ENCODE measurements at places on chromosomes 12 and 14.

- DNase-seq: no peak
These were observed 2.5 kb upstream of the SLC6A13 start for GRCh38 chr12:265096-265495.

GRCh38 chr12:2627076-2627834 lies 167.5 kb upstream of the FKBP4 start:
- no peak for DNase-seq

DNA sequence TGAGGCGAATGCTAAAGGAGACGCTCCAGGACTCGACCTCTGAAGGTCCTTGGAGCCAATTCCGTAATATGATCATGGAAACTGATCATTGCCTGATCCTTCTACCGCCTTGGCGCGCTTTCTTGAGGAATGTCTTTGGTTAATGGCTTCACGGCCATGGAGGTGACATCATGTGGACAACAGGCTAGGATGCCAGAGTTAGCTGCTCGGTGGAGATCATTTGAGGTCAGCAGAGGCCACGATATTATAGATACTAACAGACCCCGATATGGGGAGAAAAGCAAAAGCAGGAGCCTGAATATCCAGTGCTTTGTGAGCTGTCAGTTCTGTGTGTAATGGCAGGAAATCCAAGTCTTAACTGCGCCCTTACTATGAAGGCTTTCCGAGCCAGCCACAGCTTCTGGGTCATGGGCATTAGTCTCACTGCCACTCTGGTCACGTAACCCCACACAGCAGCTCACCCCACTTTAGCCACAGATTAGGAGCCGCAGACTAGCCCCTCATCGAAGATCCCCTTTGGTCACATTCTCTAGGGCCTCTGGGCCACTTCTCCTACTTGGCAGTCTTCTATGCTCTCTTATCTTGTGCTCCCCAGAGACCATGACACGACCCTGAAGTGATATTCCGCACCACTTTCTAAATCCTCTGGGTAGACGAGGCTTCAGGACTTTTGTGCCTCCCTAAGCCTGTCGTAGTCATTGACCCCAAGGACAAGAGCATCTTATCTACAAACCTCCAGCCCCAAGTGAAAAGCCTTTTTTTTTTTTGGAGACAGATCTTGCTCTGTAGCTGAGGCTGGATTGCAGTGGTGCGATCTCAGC lies 724 bp upstream of the CS start:
- DNase-seq: no peak

DNA sequence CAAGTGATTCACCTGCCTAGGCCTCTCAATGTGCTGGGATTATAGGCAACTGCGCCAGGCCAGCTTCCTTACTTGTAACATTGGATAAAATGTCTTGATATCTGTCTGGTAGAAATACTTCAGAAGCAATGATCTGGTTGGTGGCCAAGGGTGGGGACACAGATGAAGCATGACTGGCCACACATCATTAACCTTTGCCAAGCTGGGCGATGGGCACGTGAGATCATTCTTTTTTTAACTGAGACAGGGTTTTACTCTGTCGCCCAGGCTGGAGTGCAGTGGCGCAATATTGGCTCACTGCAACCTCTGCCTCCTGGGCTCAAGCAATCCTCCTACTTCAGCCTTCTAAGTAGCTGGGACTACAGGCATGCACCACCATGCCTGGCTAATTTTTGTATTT lies 31.1 kb downstream of the PLEKHH1 start:
- peak; percentile 57 for DNase-seq

DNA sequence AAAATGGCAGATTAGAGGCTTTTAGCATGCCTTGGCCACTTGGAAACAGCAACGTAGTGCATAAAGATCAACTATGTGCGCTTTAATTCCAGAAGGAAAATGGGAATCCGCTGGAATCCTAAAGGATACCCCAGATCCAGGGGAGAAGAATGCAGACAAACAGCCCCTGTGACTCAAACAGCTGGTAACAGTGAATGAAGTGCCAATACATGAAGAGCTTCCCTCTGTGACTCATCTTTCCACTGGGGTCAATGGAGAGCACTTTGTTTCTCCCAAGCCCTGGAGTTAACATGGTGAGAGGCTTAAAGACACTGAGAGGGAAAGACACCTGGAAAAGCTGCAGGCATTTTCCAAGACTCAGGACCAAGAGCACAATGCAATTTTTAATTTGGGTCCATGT lies 263.1 kb downstream of the CEP128 start:
- no peak for DNase-seq

DNA sequence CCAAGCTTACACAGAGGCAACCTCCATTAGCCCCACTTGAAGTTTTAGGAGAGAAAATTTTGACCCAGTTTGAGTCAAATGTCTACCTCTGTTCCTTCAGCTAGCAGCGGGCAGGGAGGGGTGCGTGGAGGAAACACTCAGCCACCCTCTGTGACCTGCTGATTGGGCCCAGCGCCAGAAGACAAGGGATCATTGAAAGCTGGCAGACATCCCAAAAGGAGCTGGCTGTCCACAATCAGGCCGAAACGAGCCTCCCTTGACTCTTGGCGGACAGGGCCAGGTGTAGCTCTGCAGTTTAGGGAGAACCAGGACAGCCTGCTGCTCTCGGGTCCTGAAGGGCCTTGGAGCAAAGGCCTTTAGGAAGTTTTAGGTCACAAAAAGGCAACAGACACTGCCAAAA lies 41.3 kb downstream of the CD9 start:
- DNase-seq: no peak
